Gastroesophageal sphincter (tissue), 4 donors: ENCODE measurements at places on chromosomes 4 and X. TPM values are rescaled to one million over a fixed set of nuclear protein-coding genes. Genes with fewer than 3 reads are reported as not detected.

The LUZP4 gene
- not detected for total RNA-seq

GRCh38 chr4:3243136-3243780 lies 5.7 kb upstream of the MSANTD1 start:
- ATAC-seq = no peak

- no peak for ATAC-seq
These were observed 448.3 kb upstream of the SLIT2 start for GRCh38 chr4:19803406-19803805.

- ATAC-seq = no peak
These were observed 72.8 kb downstream of the MANBA start for GRCh38 chr4:102687982-102688433.

- ATAC-seq = no peak
These were observed 69.0 kb upstream of the SPANXN1 start for GRCh38 chrX:145178268-145178667.

DNA sequence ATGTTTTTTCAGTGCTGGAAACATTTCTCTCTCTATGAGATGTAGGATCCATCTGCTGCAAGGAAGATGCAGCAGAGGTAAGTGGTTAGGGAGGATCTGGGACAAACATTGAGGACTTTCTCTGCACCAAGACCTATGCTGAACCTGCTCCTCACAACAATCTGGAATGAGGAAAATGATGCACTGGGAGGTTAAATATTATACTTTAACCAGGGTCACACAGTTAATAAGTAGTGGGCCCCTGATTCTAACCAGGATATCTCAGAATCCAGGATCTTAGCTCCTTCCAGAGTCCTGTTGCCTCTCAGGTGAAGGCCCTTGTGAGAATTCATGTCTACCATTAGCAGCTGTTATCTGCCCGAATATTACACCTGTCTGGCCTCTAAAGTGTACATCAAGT lies 7.0 kb downstream of the CXCL9 start:
- ATAC-seq = no peak

- ATAC-seq = no peak
These were observed 58.9 kb downstream of the DOCK11 start for GRCh38 chrX:118554511-118554910.

- no peak for ATAC-seq
These were observed 682.2 kb upstream of the AMOT start for GRCh38 chrX:113522814-113523213.

DNA sequence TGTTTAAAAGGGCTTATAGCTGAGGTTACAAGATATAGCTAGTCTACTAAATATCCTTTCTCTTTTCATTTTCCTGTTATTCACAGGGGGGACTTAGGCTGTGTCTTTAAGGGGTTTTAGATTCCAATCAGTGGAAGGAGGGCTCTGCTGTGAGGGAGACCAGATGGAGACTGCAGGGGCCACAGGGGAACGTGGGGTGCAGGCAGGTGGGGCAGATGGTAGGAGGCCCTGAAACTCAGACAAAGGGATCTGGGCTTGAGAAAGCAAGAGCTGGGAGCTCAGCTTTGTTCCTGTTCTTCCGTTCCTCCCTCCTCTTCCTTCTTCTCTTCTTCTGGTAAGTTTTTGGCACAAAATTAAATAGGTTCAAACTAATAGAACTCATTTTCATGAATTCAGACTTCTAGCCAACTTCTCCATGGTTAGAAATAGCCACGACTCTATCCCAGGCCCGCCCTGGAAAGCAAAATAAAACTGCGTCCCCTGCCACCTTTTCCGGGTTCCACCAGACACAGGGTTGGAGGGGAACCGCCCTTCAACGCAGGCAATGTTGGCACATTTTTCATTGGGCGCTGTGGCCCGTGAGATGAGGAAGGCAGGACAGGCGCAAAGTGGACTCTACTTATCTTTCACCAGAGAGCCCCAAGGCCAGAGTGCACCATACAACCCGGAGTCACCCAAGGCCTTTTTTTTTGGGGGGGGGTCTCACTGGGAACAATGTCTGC lies 3.5 kb upstream of the TMSB4X start:
- no peak for ATAC-seq

The LRP2BP gene
- 1.9 TPM for total RNA-seq

GRCh38 chr4:106344647-106344970 lies 24.0 kb downstream of the GIMD1 start:
- ATAC-seq = no peak

DNA sequence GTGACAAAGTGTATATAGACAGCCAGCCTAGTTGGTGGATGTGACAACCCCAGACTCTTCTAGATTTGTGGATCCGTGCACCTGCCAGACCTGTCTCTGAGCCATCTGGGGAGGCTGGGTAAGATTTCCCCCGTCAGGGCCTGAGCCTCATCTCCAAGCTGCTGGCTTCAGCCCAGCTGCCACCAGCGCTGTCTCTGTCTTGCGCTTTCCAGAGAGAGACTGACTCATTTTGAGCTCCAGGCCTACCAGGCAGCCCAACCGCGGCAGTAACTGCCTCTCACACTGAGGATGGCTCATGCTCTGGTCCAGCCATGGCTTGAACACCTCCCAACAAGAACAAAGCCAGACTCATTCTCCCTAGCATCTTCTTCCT lies 26.4 kb downstream of the NOP14 start:
- ATAC-seq = no peak

- no peak for ATAC-seq
These were observed 6.2 kb upstream of the P2RY8 start for GRCh38 chrX:1542994-1543725.

The PABPC1L2A gene
- total RNA-seq = not detected

GRCh38 chrX:72568406-72569092 lies 4.1 kb downstream of the HDAC8 start:
- ATAC-seq = no peak

DNA sequence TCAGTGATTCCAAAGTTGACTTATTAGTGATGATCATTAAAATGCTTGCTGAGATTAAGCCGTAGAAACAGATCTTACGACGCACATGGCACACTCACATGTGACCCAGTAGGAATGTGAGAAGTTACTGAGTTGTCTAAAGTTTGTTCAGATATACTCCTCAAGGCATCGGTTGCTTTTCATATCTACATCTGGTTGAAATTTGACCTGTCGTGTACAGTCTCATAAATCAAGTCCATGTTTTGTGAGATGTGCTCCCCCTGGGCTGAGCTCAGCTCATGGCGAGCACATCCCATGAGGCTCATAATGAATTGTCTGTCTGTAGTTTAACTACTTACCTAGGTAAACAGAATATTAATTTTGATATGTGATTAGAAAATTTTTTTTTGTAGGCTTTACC lies 67.0 kb downstream of the TNIP2 start:
- ATAC-seq = no peak

- ATAC-seq = no peak
These were observed 1886.4 kb upstream of the AGA start for GRCh38 chr4:179328627-179329026.

GRCh38 chr4:6674500-6675149 lies 19.1 kb upstream of the S100P start:
- ATAC-seq = no peak

The BANK1 gene
- 1.0 TPM for total RNA-seq

DNA sequence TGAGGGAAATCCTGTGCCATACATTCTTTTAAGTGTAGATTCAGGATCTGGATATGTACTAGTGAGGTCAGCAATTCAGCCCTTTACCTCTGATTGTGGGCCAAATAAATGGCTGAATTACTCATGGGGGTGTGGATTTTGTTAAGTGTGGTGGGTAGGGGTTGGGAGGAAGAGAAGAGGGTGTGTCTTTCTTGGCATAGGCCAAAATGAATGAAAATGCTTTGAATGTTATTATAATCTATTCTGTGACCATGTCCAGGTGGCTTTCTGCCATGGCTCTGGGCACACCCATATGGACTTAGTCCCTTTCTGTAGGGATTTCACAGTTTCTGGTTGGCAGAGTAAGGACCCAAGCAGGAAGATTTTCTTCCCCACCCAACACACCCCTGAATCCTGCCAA lies 244.3 kb downstream of the CBR4 start:
- peak; percentile 63 for ATAC-seq

- no peak for ATAC-seq
These were observed 42.7 kb downstream of the HPRT1 start for GRCh38 chrX:134502686-134503085.

DNA sequence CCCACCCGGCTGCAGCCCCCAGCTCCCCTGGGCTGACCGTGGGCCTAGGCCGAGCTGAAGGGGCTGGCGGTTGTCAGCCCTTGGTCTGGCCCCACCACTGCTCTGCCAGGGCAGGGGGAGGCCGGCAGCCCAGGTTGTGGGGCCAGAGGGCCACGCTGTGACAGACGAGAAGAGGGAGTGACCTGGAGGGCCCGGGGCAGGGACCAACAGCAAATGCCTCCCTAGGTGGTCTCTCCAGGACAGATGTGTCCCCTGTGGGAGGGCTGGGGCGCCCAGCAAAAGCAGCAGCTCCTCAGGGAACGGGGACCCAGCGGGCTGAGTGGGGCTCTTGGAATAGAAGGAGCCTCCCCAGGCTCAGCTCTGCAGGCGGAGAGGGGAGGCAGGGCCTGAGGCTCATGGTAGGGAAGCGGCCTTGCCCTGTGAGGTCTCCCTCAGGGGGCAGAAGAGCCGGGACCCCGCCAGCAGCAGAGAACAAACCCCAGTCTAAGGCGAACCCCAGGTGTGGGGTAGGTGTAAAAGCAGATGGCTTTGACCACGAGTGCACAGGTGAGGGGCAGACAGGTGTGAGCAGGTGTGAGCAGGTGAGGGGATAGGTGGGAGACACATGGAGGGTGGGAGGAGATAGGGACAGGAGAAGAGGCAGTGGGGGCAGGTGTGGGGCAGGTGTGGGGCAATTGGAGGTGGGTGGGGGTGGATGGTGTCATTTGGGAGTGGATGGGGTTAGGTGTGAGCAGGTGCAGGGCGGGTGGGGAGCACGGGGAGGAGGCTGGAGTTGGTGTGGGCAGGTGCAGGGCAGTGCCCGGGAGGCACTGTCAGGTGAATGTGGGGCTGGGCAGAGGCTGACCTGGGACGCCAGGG lies 34.1 kb upstream of the SPON2 start:
- no peak for ATAC-seq

The UGT2B11 gene
- total RNA-seq = not detected

The DCHS2 gene
- 4.0 TPM for total RNA-seq

DNA sequence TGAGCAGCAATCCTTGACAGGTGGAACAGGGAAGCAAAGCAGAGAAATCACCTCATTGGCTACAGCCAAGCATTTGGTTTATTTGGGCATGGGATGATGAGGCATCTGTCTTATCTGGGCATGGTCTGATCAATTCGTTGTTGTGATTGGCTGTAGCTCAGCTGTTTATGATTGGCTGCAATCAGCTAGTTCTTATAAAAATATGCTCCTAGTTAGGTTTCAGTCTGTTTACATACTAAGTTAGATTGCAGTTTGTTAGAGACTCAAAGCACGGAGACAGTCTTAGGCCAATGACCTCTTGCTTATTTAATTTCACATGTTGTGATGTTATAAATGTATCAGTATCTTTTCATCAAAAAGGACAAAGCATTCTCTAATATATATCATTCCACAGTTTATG lies 312.0 kb downstream of the PDGFC start:
- ATAC-seq = no peak

DNA sequence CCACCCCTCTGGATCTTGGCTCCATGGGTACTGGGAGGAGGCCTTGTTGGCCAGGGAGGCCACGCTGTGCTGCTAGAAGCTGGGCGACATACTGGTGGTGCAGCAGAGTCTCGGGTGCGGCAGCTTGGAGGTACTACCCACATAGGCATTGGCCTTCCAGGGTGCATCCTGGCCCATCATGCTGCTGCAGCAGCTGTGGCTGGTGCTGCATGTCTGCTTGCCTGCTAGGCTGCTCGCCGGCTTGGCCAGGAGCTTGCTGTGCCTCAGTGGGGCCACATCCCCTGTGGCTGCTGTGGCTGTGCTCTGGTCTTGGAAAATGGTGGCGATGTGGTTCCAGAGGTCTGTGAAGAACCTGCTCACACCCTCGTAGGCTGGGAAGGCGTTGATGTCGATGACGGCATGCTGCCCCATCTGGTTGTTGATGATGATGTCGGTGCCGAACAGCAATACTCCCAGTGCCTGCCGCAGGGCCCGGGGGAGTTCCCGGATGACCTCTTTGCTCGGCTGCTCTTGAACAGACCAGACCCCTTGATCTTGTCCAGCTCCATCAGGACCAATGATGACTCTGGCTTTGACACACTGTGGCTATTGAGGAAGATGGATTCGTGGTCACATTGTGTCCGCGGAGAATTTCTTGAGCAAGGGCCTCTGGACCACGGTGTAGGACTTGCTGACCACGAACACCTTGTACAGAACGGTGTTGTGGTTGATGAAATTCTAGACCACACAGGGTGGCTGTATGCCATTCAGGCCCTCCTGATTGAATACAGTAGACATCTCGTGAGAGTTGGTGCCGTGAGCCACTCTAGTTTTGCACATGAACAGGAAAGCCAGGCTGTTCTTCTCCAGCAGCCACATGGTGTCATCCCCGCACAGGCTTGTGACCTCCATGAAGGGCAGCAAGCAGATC lies 11.8 kb downstream of the RBM10 start:
- ATAC-seq = no peak

DNA sequence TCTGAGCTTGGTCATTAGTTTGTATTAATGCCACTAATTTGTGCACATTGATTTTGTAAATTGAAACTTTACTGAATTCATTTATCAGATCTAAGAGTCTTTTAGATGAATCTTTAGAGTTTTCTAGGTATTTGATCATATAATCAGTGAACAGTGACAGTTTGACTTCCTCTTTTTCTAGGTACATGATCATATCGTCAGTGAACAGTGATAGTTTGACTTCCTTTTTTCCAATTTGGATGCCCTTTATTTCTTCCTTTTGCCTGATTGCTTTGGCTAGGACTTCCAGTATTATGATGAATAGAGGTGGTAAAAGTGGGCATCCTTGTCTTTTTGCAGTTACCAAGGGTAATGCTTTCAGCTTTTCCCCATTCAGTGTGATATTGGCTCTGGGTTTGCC lies 421.4 kb upstream of the CPXCR1 start:
- no peak for ATAC-seq

The GPR143 gene
- not detected for total RNA-seq

The RWDD4 gene
- total RNA-seq = 43.0 TPM

The ZNF41 gene
- total RNA-seq = 8.8 TPM

- no peak for ATAC-seq
These were observed 66.9 kb downstream of the TAB3 start for GRCh38 chrX:30822068-30822681.

The HELT gene
- total RNA-seq = not detected

DNA sequence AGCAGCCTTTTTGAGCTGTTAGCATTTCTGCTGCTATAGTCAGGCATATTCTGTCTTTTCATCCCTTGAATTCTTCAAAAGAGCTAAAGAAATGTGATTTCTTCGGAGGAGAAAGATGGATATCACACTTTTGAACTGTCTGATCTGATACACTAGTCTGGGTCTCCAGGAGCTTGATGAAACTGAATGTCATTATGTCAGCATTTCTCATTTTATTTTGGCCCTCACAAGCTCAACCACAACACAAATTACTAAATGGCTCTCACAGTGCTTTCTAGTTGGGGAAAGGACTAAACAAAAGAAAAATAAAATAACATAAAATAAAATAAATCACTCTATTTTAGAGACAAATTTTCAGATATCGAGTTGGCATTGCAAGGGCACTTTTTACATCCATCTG lies 655.3 kb upstream of the SPANXN1 start:
- no peak for ATAC-seq

The AR gene
- total RNA-seq = 2.9 TPM

The LRCH2 gene
- 17.1 TPM for total RNA-seq
